Stimulated activated CD8-positive, alpha-beta memory T cell treated with anti-CD3 and anti-CD28 coated beads, Interleukin-15, amount 100 ng/mL, for 48 hours (primary cell): ENCODE measurements at places on chromosomes 3 and 15.

DNA sequence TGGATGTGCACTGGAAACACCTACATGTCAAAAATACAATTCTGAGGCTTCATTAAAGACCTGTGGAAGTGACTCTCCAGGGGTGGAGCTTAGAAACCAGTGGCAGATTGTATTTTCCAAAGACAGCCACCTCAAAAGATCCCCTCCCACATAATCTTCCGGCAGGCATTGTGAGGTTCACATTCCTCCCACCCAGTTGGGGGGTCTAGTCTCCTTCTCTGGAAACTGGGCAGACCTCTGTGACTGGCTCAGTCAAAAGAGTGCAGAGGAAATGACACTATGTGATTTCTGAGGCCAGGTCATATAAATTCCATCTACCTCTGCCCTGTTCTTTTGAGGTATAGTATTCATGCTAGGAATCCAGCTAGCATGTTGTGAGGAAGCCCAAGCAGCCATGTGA lies 1.9 kb upstream of the CFAP92 start:
- DNase-seq, result no peak

DNA sequence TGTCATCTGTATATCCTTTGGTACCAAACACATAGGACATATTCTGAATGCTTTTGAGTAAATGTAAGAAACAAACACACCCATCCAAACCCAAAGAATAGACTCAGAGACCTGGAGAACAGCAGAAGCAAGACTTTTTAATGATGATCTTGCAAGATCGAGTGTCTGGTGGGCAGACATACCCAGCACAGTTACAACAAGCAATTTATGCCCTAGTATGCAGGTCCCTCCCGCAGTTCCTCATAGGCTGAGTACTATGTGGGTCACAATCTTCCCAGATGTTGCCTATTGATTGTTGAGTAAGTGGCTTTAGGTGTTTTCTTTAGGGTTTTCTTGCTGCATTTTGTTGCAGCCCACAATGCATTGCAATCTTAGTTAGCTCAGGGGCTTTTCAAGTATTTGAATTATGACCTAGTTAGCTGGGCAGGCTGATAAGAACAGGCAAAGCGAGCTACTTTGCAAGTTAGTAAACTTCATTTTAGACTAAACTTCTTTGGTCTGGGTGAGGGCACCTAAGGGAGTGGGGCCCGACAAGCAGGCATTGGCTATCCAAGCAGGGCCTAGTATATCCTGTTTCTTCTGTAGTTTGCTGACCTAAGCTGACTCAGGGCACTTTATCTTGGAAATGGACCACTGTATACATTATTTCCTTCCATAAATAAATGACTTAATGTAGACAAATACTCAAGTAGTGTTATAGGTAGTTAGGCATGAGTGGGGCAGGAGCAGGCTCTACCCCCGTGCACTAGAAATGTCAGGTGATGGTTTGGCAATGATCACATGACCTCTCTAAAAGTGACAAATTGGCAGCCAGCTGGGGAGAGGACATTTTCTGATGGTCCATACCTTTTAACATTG lies 87.3 kb upstream of the LIPC start:
- DNase-seq, result no peak

GRCh38 chr3:150870406-150870805 lies 34.8 kb downstream of the MINDY4B start:
- DNase-seq, result no peak

DNA sequence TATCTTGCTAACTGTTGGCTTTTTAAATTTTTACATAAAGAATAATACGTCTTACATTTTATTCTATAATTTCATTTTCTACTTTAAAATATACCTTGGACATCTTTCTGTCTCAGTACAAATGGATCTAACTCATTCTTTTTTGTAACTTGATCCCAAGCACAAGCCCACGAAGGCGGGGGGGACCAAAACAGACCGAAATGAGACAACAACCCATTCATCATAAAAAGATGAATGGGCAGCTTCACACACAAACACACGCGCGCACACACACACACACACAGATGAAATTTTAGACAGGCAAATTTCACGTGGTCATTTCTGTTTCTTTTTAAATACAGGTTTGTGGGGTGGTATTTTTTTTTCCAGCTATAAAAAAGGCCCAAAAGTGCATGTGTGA lies 271.3 kb upstream of the TOPAZ1 start:
- no peak for DNase-seq

DNA sequence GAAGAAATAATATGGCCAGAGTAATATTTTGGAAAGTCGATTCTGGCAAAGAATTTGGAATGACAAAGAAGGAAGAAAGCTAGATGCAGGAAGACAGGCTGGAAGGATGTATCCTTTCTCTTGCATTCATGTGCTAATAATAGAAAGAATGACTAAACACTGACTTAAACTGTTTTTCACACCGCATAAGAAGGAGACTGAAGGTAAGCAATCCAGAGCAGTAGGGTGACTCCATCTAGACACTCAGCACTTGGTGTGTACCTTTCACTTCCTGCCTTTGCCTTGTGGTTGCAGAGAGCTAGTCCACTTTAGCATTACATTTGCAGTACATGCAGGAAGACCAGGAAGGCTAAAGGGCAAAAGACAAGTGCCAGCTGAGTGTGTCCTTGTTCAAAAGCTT lies 234.6 kb downstream of the RBMS3 start:
- no peak for DNase-seq

DNA sequence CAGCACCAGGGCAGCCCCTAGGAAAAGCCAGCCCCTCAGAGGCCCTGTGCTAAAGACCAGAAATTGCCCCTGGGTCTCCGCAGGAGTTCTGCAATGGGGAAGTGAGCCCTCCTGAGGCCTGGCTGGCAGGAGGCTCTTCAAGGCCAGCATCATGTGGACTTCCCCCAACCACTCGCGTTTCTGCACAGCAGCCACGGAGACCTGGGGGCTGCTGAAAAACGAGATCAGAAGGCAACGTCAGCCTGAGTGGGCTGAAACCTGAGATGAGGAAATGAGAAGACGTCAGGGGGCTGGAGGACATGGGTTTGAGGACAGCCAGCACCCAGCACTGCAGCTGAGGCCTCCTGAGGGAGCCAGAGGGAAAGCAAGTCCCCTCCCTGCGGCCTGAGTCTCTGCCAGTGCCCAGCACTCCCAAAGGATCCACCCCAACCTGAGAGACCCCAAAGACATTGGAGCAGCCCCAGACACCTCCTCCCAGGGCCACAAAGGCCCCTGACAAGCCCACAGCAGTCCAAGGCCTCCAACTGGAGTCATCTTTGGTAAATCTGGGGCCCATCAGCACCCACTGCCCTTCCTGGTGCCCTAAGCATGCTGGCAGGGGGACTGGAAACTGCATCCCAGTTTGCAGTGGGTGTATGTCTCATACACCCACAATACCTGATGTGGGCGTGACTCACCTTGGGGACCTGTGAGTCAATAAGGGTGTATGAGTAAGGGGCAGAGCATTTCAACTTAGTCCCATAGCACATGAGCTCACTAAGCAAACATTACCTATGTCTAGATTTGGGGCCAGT lies 29.2 kb upstream of the CYP11A1 start:
- DNase-seq, result no peak

DNA sequence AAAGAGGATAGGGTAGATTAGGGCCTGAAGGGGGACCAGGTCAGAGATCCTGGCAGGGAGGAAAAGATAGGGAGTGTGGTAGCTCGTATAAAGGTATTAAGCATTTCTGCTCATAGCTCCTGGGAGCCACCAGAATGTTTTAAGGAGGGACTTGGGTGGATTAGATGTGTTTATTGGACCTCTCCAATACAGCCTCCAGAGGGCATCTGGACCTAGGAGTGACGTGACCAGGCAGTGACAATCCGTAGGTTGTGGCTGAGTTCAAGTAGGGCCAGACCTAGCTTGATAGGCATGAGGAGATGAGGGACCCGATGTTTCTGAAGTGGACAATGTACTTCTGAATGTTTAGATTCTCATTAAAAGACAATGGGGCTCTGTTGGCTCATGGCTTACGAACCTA lies 435.2 kb downstream of the MCTP2 start:
- DNase-seq, result no peak

- DNase-seq, result no peak
Observed at GRCh38 chr3:183811638-183812037, 13.7 kb downstream of the MAP6D1 start.

GRCh38 chr15:40536501-40536900 lies 28.3 kb downstream of the CCDC32 start:
- DNase-seq, result no peak

DNA sequence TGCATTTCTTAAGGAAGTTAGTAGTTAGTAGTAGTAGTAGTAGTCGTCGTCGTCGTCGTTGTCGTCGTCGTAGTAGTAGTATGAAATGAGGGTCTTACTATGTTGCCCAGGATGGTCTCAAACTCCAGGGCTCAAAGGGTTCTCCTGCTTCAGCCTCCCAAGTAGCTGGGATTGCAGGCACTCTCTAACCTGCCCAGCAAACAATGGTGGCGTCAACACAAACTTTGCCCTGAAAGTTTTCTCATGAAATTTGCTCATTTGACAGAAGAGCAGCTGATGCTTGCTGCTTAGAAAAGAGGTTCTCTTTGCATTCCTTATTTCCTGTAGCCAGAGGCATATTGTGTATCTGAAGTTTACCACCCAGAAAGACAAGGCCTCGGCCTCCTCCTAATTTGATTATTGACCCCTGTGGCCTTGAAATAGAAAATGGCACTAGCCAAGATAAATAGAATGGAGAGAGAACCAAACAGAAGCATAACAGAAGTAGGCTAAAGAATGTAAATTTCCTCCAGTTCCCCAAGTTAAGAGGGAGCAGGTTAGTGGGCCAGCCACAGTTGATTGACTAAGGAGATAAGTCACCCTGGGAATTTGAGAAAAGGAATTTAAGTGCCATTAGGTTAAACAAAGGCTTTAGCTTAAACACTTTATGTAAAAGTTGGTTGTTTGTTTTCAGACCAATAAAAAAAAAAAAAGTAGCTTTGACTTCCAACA lies 166.2 kb upstream of the ROBO2 start:
- no peak for DNase-seq

GRCh38 chr3:124273651-124274050 lies 281.7 kb upstream of the ROPN1 start:
- DNase-seq, result no peak

- DNase-seq, result no peak
Observed at GRCh38 chr15:59812250-59812870, 123.2 kb upstream of the BNIP2 start.

- DNase-seq, result no peak
Observed at GRCh38 chr15:56534728-56535127, 69.8 kb upstream of the MNS1 start.

DNA sequence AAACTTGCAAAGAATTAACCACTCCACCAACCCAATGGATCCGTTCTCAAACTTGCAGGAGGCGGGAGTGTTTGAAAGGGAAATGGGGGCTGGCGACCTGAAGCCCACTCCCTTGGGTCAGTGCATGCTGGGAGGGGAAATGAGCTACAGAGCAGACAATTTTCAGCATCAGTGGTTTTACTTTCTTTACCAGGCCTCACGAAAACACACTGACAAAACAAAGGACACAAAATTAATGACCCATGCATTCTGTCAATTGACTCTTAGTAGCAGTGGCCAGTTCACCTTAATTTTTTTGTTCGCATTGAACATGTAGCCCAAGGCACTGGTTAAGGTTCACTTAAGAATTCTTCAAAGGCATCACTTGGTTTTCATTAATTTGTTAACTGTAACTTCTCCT lies 413.5 kb downstream of the MECOM start:
- DNase-seq, result no peak

GRCh38 chr3:100992231-100993012 lies 799 bp downstream of the ABI3BP start:
- no peak for DNase-seq

GRCh38 chr3:45906681-45907407 lies 20.5 kb downstream of the CCR9 start:
- DNase-seq, result no peak

DNA sequence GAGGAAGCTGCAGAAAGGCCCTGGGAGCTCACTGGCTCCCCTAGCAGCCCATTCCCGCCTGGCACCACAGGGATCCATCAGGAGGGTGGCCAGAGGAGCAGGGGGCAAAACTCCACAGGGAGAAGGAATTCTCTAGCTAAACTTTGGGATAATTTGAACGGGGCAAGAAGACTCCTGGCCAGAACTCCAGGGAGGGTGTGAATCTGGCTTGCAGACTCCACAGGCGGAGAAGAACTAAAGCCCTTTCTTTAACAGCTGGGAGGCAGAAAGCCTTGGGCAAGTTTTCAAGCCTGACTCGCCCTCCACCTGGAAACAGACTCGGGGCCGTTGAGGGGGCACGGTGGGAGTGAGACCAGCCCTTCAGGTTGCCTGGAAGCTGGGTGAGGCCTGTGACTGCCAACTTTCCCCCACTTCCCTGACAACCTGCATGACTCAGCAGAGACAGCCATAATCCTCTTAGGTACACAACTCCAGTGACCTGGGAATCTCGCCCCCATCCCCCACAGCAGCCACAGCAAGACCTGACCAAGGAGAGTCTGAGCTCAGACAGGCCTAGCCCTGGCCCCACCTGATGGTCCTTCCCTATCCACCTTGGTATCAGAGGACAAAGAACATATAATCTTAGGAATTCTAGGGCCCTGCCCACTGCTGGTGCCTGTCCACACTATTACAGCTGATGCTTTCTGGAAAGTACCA lies 28.6 kb downstream of the SLC27A2 start:
- no peak for DNase-seq

DNA sequence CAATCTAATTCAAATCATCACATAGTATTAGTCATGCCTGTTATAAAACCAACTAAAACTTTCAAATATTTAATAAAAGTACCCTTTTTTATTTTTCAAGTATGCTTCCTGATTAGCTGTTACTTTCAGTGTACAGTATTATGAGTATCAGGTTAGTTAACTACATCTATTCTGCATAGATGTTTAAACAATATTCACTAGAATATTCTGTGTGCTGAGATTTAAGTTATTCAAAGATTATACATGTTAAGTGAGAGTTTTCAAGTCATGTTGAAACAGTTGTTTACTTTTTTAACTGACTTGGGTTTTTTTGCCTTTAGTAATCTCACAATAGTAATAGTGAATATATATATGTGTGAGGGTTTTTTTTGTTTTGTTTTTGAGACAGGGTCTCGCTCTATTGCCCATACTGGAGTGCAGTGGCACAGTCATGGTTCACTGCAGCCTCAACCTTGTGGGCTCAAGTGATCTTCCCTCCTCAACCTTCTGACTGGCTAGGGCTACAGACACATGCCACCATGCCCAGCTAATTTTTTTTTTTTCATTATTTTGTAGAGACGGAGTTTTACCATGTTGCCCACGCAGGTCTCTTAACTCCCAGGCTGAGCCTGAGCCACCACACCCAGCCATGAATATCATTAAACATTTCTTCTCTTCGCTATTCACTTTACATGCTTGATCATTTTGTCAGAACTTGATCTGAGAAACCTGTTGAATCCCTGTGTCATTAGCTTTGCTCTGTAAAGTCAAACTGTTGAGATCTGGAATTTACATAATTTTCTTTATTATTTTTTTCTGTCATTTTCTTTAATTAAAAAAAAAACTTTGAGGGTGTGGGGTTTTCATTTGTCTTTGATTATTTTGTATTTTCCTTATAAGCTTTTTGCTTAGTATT lies 286.2 kb upstream of the UBE2E1 start:
- DNase-seq, result no peak

DNA sequence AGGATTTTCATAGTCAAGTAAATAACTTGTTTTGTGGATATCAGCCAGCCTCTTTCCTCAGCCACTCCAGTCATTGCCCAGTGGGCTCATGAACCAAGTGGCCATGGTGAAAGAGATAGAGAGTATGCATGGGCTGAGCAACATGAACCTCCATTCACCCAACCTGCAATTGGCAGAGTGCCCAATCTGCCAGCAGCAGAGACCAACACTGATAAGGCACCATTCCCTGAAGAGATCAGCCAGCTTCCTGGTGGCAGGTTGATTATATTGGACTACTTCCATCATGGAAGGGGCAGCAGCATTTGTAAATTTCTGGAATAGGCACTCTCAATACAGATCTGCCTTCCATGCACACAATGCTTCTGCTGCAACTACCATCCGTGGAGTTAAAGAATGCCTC lies 10.3 kb upstream of the MCF2L2 start:
- DNase-seq, result no peak
